Caco-2 (cell line): ENCODE measurements at places on chromosomes 2 and 18. TPM values are rescaled to one million over a fixed set of nuclear protein-coding genes. Genes with fewer than 3 reads are reported as not detected.

GRCh38 chr2:147137711-147138110, 707.1 kb upstream of the ACVR2A start:
- no peak for DNase-seq
- H3K27ac ChIP-seq = no peak overlapping the region
- no peaks in the 10 kb centered on the region for H3K27me3 ChIP-seq
- H3K36me3 ChIP-seq = no peaks in the 10 kb centered on the region

- H3K27me3 ChIP-seq = no peaks in the 10 kb centered on the region
- DNase-seq = no peak
- no peaks in the 10 kb centered on the region; the same call in 1 of the 2 replicates for H3K36me3 ChIP-seq
- H3K4me1 ChIP-seq = no peaks in the 10 kb centered on the region
- H3K27ac ChIP-seq = no peak overlapping the region
- H3K4me3 ChIP-seq = no peak overlapping the region
Measured at GRCh38 chr18:13684546-13684945, 41.8 kb downstream of the FAM210A start.

DNA sequence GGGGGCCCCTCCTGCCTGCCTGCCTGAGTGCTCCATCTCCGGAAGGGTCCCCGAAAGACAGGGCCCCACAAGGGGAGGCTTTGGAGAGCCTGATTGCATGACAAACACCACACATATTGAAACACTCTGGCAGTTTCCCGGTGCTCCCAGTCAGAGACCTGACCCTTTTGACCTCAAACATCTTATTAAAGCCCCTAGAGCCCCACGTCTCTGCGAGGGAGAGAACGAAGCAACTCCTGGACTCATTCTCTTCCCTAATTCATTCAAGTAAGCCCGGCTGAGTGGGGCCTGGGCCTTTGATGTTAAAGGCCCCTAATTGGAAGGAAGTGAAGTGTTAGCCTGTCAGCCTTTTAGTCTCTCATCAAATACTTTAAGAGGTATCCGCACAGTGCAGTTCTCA, 335.6 kb downstream of the CYRIA start:
- peaks cover 62% of the 10 kb centered on the region for H3K4me1 ChIP-seq
- peak overlapping the region; percentile 98 for H3K27ac ChIP-seq
- H3K36me3 ChIP-seq = no peaks in the 10 kb centered on the region

GRCh38 chr2:19478409-19478808, 120.0 kb upstream of the OSR1 start:
- H3K27ac ChIP-seq = no peak overlapping the region
- H3K27me3 ChIP-seq = no peaks in the 10 kb centered on the region
- H3K4me1 ChIP-seq = no peaks in the 10 kb centered on the region
- no peaks in the 10 kb centered on the region for H3K36me3 ChIP-seq
- DNase-seq = no peak

DNA sequence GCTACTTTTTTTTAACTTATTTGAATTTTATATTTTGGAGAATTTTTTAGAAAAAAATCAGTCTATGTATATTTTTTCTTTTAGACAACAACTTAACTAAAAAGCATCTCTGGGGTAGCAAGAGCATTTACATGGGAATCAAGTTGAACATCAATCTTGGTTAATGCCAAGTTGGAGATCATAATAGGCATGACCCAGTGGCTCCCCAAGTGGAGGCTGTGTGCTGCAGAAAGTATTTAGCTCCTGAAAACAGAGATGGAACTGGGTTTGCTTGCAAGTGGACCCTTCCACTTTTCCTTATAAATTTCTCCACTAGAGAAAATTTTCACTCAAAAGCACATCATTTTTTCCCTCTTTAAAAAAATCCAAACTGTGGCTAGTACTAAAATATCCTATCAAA, 23.9 kb upstream of the CAVIN2 start:
- no peaks in the 10 kb centered on the region for H3K36me3 ChIP-seq
- no peak overlapping the region for H3K27ac ChIP-seq
- H3K4me3 ChIP-seq = no peak overlapping the region
- DNase-seq = no peak

DNA sequence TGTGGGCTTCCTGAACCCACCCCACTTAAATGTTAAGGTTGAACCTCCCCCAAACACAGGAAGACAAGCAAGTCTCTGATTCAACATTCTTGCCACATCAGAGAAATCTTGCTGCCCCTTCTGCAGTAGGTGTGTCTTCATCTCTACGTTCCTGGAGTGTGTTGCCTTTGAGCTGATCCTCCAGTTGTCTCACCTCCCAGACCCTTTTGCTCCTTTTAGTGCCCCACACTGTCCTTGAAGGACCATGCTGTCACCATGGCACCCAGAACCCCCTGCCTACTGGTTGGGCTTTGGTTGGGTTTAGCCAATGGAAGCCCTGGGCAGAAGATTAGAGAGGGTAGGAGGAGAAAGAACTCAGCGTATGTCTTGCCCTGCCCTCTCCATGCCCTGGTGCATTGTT, 10.7 kb downstream of the CAB39 start:
- no peaks in the 10 kb centered on the region for H3K4me1 ChIP-seq
- H3K27me3 ChIP-seq = no peaks in the 10 kb centered on the region
- H3K36me3 ChIP-seq = no peaks in the 10 kb centered on the region; the same call in 1 of the 2 replicates
- H3K27ac ChIP-seq = no peak overlapping the region

DNA sequence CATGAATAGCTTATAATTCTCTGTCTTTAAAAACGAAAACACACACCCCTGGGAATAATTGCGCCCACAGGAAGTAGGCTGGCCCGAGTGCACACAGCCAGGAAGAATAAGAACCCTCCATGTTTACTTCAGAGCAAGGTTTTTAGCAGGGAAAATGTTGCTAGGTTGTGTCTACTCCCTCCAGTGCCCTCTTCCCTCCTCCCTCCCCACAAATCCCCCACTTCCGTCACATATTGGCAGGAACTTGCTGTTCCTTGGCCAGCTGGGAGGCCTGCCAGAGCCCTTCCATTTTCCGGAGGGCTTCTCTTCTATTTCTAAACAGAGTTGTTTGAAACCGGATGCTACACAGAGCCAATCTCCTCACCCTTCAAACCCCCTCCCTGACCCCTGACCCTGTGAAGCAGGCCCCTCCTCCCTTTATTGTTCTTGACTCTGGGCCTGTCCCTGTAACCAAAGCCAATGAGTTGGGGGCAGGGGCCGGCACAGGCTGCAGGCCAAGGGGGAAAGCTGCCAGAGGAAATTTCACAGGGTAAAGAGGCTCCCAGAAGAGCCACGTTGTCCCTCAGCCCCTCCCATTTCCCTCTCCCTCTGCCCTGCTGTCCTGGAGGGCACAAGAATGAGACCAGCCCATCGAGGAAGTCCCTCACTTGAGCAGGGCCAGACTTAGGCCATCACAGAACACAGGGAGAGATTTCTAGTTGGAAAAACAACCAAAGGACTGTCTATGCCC, 49.8 kb upstream of the LGALSL start:
- H3K36me3 ChIP-seq = no peaks in the 10 kb centered on the region
- no peak overlapping the region for H3K27ac ChIP-seq
- H3K27me3 ChIP-seq = no peaks in the 10 kb centered on the region
- no peak for DNase-seq
- H3K4me1 ChIP-seq = peaks cover 56% of the 10 kb centered on the region

GRCh38 chr2:102708847-102709559, 52.8 kb upstream of the TMEM182 start:
- peaks cover 6% of the 10 kb centered on the region for H3K4me1 ChIP-seq
- H3K27me3 ChIP-seq = no peaks in the 10 kb centered on the region
- DNase-seq = peak; percentile 65
- peak overlapping the region; percentile 43 for H3K27ac ChIP-seq

DNA sequence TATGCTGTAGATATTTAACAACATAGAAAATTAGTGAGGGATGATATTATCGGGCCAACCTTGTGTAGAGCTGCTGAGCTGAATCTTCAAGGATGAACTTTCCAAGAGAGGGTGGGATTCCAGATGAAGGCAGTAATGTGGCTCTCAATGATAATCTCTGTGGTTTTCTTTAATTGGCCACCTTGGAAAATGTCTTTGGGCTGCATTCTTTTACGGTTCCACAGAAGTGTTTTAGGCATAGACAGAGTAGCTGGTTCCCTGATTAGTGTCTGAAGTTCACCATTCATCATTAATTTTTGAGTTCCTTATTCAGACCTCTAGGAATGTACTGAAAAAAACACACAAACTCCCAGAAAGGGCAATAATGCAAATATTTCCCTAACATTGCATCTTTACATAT, 1566.9 kb upstream of the PIK3C3 start:
- no peak overlapping the region for H3K27ac ChIP-seq
- H3K27me3 ChIP-seq = no peaks in the 10 kb centered on the region
- no peaks in the 10 kb centered on the region for H3K36me3 ChIP-seq
- H3K4me1 ChIP-seq = no peaks in the 10 kb centered on the region

- H3K4me1 ChIP-seq = no peaks in the 10 kb centered on the region
- H3K36me3 ChIP-seq = no peaks in the 10 kb centered on the region
- no peaks in the 10 kb centered on the region for H3K27me3 ChIP-seq
- no peak for DNase-seq
- no peak overlapping the region for H3K4me3 ChIP-seq
- H3K27ac ChIP-seq = no peak overlapping the region
Measured at GRCh38 chr2:71804281-71804751, 343.3 kb downstream of the CYP26B1 start.

GRCh38 chr18:9685615-9685890, 22.5 kb upstream of the RAB31 start:
- no peak overlapping the region for H3K27ac ChIP-seq
- peaks cover 12% of the 10 kb centered on the region; the same call in 1 of the 2 replicates for H3K4me1 ChIP-seq
- no peak overlapping the region for H3K4me3 ChIP-seq
- no peaks in the 10 kb centered on the region for H3K36me3 ChIP-seq
- H3K27me3 ChIP-seq = no peaks in the 10 kb centered on the region

DNA sequence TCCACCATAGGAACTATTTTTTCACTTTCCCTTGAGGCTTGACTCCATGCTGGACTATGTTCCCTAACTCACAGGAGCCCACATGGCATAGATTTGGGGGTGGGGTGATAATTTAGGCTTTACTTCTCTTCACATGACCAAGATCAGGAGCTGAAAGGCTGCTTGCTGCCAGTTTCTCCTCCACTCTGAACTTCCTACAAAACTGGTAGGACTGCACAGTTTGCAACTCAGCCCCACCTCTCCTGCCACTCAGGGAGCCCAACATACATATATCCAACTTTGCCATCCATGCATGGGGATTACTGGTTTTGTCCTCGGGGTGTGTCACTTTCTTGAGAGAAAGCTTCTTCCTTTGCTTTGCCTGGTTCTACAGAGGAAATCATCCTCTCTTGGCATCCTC, 14.2 kb downstream of the INO80D start:
- no peak overlapping the region for H3K27ac ChIP-seq
- no peaks in the 10 kb centered on the region for H3K4me1 ChIP-seq
- DNase-seq = no peak

DNA sequence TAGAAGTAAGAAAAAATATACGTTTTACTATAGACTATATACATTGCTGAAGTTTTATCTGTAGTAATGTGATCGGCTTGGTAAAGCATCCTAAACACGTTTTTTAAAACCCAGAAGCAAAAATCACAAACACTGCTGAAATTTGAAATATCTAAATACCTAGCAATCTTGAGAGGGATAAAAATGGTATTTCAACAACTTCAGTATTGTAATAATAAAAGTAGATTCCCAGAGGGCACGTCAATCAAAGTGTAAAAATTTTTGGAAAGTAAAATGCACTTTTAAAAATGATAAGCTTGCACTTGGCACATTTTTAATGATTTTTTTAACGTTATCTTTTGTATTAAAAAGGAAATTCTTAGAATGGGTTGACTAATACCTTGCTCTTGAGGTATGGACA, 1.6 kb downstream of the ZC3H6 start:
- peak overlapping the region; percentile 98; the same call in 1 of the 2 replicates for H3K4me3 ChIP-seq
- no peaks in the 10 kb centered on the region for H3K4me1 ChIP-seq
- H3K27me3 ChIP-seq = no peaks in the 10 kb centered on the region
- no peaks in the 10 kb centered on the region for H3K36me3 ChIP-seq

GRCh38 chr18:30568333-30568732, 474.2 kb downstream of the DSC3 start:
- no peak for DNase-seq
- no peaks in the 10 kb centered on the region for H3K4me1 ChIP-seq

DNA sequence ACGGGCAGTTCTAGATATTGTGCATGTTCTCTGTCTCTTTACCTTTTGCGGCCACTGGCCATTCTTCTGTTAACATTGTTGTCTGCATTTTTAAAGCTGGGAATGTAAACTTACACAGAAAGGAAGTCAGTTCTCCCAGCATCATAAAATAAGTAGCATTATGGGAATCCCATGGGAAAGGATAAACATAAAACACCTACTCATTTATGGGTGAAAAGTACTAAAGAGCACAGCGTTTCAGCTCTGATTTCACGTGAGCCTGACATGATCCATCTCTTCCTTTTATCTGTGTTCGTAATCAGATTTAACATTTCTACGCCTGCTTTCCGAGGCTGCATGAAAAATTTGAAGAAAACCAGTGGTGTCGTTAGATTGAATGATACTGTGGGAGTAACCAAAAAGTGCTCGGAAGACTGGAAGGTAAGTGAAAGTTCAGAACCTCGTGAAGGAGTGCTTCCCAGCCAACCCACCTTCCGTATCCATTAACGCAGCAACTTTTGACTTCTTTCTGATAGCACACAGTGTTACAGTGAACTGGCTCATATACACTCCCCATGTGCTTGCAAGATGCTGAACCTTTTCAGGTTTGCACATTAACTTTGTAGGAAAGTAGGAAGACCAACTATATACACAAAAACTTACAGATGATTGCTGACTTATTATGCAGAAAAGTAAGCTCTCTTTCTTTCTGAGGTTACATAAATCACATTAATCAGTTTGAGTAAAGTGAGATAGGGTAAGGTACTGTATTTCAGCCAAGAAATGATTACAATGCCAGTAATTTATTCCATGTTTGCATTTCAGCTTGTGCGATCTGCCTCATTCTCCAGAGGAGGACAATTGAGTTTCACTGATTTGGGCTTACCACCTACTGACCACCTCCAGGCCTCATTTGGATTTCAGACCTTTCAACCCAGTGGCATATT, 86.5 kb upstream of the TTC39C start:
- no peak for DNase-seq
- H3K36me3 ChIP-seq = no peaks in the 10 kb centered on the region
- H3K4me3 ChIP-seq = no peak overlapping the region
- no peak overlapping the region for H3K27ac ChIP-seq

DNA sequence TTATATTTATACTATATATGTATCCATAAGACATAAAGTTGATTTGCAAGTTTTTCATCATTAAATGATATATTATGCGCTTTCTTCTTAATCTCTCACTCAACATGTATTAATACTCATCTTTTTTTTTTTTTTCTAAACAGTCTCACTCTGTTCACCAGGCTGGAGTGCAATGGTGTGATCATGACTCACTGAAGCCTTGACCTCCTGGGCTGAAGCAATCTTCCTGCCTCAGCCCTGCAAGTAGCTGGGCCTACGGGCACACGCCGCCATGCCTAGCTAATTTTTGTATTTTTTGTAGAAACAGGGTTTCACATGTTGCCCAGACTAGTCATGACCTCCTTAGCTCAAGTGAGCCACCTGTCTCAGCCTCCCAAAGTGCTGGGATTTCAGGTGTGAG, 51.4 kb upstream of the MAP4K3 start:
- no peaks in the 10 kb centered on the region for H3K27me3 ChIP-seq
- H3K4me3 ChIP-seq = no peak overlapping the region
- H3K36me3 ChIP-seq = no peaks in the 10 kb centered on the region

The GKN2 gene
- not detected in 2 replicates for total RNA-seq

The HOXD9 gene
- total RNA-seq = not detected in 2 replicates

The C18orf54 gene
- 5.5 and 7.2 TPM in 2 replicates for total RNA-seq

The COL4A3 gene
- total RNA-seq = 4.2 and 4.7 TPM in 2 replicates
